Gastrocnemius medialis (tissue), 4 donors: ENCODE measurements at places on chromosomes 2 and 18. TPM values are rescaled to one million over a fixed set of nuclear protein-coding genes. Genes with fewer than 3 reads are reported as not detected.
A peak's percentile ranks its signal among the peaks of the same experiment; 100 is the strongest.

GRCh38 chr18:77271576-77272481 is 22.2 kb downstream of the GALR1 start:
- H3K4me1 ChIP-seq, result no peaks in the 10 kb centered on the region
- H3K36me3 ChIP-seq, result no peaks in the 10 kb centered on the region
- H3K27ac ChIP-seq, result no peak overlapping the region
- no peaks in the 10 kb centered on the region for H3K27me3 ChIP-seq

DNA sequence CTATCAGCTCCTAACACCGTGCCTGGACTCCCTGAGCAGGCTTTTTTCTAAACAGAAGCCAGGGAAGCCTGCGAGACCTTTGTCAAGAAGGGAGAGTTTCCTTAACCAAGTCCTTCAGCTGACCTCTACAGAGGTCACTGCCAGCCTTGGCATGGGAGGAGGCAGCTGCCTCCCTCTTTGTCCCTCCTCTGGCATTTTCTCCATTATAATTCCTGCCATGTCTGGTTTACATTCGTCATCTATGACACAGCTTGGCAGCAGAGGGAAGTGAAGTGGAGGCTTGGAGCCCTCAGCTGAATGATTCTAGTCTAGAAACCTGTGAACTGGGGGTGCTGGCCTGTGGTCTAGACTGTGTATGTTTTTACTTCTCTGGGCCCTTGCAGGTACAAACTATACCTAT is 22.5 kb downstream of the LIPG start:
- H3K27me3 ChIP-seq, result no peaks in the 10 kb centered on the region
- no peaks in the 10 kb centered on the region for H3K4me1 ChIP-seq
- no peak for DNase-seq
- no peak overlapping the region for H3K4me3 ChIP-seq
- no peaks in the 10 kb centered on the region for H3K36me3 ChIP-seq

DNA sequence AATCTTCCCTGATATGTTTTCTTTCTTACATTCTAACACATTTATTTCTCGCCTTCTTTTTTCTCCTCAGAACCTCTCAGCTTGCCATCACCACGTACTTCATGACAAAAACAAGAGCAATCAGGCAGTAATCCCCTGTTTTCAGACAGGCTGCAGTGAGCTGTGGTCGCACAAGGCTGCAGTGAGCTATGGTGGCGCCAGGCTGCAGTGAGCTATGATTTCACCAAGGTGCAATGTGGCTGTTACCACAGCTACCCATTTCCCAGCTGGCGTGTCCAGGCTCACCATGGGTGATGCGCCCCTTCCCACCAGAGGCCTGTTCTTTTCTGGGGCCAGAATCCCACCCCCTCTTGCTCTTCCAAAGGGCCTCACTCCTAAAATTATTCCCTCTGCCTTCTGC is 25.8 kb downstream of the TCF23 start:
- no peaks in the 10 kb centered on the region for H3K27me3 ChIP-seq
- H3K4me3 ChIP-seq, result no peak overlapping the region
- H3K27ac ChIP-seq, result no peak overlapping the region
- DNase-seq, result no peak

- no peaks in the 10 kb centered on the region for H3K36me3 ChIP-seq
- H3K4me1 ChIP-seq, result peaks cover 5% of the 10 kb centered on the region
- H3K4me3 ChIP-seq, result no peak overlapping the region
- H3K27ac ChIP-seq, result peak overlapping the region; percentile 56
- H3K27me3 ChIP-seq, result no peaks in the 10 kb centered on the region
These were observed 38.7 kb downstream of the PSD4 start for GRCh38 chr2:113212245-113213060.

The EHD3 gene
- 2.0 TPM for total RNA-seq

- H3K36me3 ChIP-seq, result no peaks in the 10 kb centered on the region
- H3K27me3 ChIP-seq, result no peaks in the 10 kb centered on the region
- H3K27ac ChIP-seq, result no peak overlapping the region
- H3K4me1 ChIP-seq, result peaks cover 5% of the 10 kb centered on the region
- DNase-seq, result peak; percentile 31
- no peak overlapping the region for H3K4me3 ChIP-seq
These were observed 793.1 kb downstream of the ERBB4 start for GRCh38 chr2:211745295-211746097.

DNA sequence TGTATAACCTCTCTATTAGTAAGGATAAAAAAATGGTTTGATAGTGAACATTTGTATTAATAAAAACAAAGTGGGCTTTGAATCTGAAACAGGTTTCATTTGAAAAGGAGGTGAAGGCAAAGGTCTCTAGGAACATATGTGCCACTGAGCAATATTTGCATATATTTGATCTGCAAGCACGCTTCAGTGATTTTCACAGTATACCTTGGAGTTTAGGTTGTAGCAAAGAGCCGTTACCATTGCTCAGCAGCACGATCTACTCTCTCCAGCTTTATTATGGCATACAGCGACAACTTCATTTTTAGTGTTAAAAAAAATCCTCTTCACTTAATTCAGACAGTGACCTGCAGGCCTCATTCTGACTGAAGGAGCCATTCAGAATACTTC is 75.8 kb upstream of the ZEB2 start:
- no peaks in the 10 kb centered on the region for H3K27me3 ChIP-seq
- no peaks in the 10 kb centered on the region for H3K36me3 ChIP-seq
- no peak for DNase-seq
- H3K27ac ChIP-seq, result no peak overlapping the region
- no peak overlapping the region for H3K4me3 ChIP-seq
- H3K4me1 ChIP-seq, result no peaks in the 10 kb centered on the region

The STARD6 gene
- total RNA-seq, result not detected

DNA sequence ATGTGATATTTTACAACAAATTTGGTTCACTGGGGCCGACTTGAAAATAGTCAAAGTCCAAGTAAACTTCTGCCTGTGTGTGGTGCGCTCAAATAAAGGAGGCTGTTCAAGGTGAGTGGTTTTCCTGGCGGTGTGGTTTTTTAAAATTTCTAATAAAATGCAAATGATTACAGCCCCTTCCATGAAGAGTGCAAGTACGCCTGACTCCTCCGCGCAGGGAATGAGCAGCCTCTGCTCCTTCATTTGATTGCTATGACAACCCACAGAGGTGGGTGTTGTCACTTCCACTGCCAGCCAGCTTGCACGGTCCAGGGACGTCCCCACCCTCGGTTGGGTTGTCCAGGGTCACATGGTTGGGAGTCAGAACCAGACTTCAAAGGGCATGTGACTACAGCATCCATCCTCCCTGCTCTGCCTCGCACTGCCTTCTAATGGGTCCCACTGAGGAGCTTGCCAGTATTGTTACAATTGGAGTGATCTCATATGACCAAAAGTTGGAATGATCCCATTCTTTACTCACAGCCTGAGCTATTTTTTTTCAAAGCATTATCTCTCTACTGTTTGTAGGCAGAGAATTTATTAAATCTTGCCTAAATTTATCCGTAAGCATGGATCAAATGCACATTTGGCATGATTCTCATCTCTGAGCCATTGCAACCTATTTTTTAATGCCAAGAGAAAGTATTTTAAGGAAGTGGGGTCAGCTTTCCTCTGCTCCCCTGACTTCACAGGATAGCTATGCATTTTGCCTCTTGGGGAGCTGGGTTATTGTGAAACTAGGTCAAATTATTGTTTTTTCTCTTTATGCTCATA is 121.3 kb downstream of the AGAP1 start:
- no peaks in the 10 kb centered on the region for H3K27me3 ChIP-seq
- no peaks in the 10 kb centered on the region for H3K36me3 ChIP-seq
- H3K27ac ChIP-seq, result peak overlapping the region; percentile 59
- peak; percentile 41 for DNase-seq

DNA sequence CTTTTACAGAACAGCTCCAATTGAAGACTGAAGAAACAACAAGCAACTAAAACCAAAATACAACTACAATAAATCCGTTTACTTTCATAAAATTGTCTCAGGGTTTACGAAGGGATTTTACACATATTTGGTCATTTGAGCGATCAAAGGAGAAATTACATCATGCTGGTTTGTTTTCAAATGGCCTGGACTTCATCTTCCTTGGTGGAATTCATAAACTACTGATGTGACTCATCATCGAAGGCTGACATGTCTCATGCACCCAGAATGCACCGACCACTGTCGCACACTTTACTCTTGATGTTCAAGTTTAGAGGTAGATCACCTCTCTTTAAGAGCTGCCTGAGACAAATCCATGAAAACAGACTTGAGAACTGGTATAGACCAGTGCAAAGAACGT is 25.6 kb upstream of the PMAIP1 start:
- H3K27ac ChIP-seq, result no peak overlapping the region
- DNase-seq, result no peak
- no peaks in the 10 kb centered on the region for H3K27me3 ChIP-seq
- H3K4me3 ChIP-seq, result no peak overlapping the region

DNA sequence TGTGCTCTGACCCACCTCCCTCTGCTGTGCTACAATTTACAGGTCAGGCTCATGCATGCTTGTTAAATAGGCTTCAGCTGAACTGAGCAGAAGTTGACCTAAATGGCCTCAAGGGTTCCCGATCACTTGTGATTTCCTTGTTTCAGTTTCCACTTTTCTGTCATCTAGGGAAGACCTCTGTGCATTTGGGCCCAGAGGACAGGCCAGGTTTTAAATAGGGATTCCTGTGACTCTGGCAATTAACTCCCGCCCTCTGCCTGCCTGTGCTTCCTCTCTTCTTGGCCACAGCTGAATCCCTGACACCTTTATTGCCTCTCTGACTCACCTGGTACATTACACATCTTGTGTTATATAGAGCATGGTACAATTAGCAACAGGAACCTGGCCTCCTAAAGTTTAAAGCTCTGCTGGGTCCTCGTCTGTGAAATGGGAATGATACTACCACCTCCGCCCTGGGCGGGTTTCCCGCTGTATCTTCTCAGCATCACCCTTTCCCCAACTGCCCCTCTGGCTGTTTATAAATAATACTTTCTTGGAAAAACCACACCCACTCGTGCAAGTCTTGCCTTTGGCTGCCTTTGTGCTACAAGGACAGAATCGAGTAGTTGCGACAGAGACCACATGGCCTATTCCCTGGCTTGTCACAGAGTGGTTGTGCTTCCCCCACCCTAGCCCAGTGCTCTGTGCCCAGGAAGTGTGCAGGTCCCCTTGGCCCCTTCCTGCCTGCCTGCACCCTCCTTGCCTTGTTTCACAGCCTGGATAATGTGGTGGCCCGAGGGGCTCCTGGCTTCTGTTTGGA is 7.9 kb downstream of the CABLES1 start:
- peak; percentile 56 for DNase-seq
- no peaks in the 10 kb centered on the region for H3K27me3 ChIP-seq
- no peaks in the 10 kb centered on the region for H3K4me1 ChIP-seq
- H3K27ac ChIP-seq, result peak overlapping the region; percentile 36

The MERTK gene
- 5.7 TPM for total RNA-seq

DNA sequence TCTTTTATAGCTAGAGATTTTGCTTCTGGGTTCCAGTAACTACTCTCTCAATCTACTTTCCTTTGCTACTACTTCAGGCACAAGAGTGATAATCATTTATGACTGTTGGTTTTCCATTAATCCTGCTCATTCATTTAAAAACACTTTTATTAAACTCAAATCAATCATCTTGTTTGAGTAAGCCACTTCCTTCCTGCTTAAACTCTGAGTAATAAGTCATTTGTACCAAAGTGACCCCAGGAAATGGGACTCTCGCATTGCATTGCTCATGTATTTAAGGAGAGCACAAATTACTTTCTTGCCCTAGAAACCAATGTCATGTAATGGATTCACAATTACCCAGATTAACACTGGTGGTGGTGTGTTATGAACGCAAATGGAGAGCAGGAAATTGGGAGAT is 270.7 kb upstream of the HNMT start:
- no peak for DNase-seq
- no peaks in the 10 kb centered on the region for H3K27me3 ChIP-seq
- no peaks in the 10 kb centered on the region for H3K36me3 ChIP-seq
- H3K4me1 ChIP-seq, result no peaks in the 10 kb centered on the region

- no peaks in the 10 kb centered on the region for H3K4me1 ChIP-seq
- no peaks in the 10 kb centered on the region for H3K27me3 ChIP-seq
- DNase-seq, result no peak
- H3K4me3 ChIP-seq, result no peak overlapping the region
- no peak overlapping the region for H3K27ac ChIP-seq
- no peaks in the 10 kb centered on the region for H3K36me3 ChIP-seq
These were observed 54.0 kb upstream of the IMP4 start for GRCh38 chr2:130288467-130289403.

The SKOR2 gene
- not detected for total RNA-seq

DNA sequence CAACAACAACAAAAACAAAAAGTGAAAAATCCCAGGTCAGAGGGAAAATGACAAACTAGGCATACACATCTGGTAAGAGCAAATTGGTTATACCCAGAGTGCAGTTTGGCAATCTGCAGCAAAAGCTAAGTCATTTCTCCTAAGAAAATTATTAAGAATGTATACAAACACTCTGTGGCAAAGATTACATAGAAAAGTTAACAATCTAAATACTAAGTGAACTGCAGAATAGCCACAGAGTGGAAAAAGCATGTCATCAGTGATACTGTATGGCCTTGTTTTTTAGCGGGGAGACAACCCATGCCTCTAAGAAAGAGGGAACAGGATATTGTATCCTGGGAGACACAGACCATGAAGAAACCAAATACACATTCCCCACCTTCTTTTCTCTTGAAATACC is 136.0 kb upstream of the ITGB6 start:
- no peak for DNase-seq
- no peak overlapping the region for H3K27ac ChIP-seq
- H3K4me3 ChIP-seq, result no peak overlapping the region
- peaks cover 37% of the 10 kb centered on the region for H3K4me1 ChIP-seq
- H3K36me3 ChIP-seq, result no peaks in the 10 kb centered on the region

The FBXO15 gene
- total RNA-seq, result not detected

GRCh38 chr18:901761-902160 is 2.9 kb upstream of the ADCYAP1 start:
- H3K27me3 ChIP-seq, result peaks cover 61% of the 10 kb centered on the region
- H3K4me3 ChIP-seq, result no peak overlapping the region
- H3K27ac ChIP-seq, result no peak overlapping the region
- H3K36me3 ChIP-seq, result no peaks in the 10 kb centered on the region
- DNase-seq, result no peak

GRCh38 chr2:112661656-112662305 is 16.0 kb downstream of the SLC20A1 start:
- H3K36me3 ChIP-seq, result peaks cover 75% of the 10 kb centered on the region
- H3K4me3 ChIP-seq, result no peak overlapping the region
- H3K27me3 ChIP-seq, result no peaks in the 10 kb centered on the region
- no peaks in the 10 kb centered on the region for H3K4me1 ChIP-seq
- peak overlapping the region; percentile 26 for H3K27ac ChIP-seq

The EDAR gene
- not detected for total RNA-seq

- H3K4me1 ChIP-seq, result peaks cover 69% of the 10 kb centered on the region
- no peaks in the 10 kb centered on the region for H3K36me3 ChIP-seq
- no peaks in the 10 kb centered on the region for H3K27me3 ChIP-seq
- no peak for DNase-seq
- peak overlapping the region; percentile 93 for H3K27ac ChIP-seq
These were observed 77.4 kb downstream of the LRRFIP1 start for GRCh38 chr2:237704501-237705434.

DNA sequence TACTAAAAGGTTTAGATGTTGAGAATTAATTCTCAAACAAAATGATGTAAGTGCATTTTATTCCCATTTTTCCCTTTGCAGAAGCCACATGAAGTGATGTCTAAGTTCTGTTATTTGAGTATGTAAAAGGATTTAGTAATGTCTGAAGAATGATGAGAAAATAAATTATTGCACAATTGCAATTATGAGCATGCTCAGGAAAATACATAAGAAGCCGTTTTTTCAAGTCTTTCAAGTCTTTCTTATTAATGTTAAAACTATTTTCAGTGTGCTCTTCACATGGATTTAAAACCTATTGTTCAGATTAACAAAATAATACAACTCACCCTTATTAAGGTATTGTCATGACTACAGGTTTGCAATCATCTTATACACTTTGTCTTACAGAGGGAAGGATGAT is 331.4 kb upstream of the NETO1 start:
- H3K27me3 ChIP-seq, result no peaks in the 10 kb centered on the region
- H3K4me3 ChIP-seq, result no peak overlapping the region
- no peak for DNase-seq
- no peaks in the 10 kb centered on the region for H3K4me1 ChIP-seq
- no peaks in the 10 kb centered on the region for H3K36me3 ChIP-seq
